Activated naive CD4-positive, alpha-beta T cell treated with Interleukin-2 at 50 U/mL for 16 hours (primary cell): ENCODE measurements at places on chromosomes 16 and 17.

DNA sequence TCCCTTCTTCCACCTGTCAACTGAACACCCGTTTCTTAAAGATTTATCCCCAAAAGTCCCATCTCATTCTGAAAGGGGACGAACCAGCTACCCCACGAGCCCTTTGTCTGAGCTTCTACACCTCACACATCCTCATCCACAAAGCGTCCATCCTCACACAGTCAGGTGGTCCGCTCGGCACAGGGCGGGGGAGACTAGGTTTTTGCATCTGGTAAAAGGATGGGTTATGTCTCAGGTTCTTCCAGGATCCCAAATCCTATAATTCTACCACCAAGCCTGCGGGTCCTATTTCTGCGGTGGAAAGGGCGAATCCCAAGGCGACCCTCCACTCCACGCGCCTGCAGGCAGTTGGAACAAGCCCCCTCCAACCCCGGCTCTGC lies 458 bp downstream of the GFOD2 start:
- DNase-seq, result peak; percentile 7

GRCh38 chr17:1810450-1811103 lies 19.1 kb downstream of the SMYD4 start:
- no peak for DNase-seq

GRCh38 chr16:2095315-2095853 lies 40.3 kb downstream of the PKD1 start:
- DNase-seq, result no peak

DNA sequence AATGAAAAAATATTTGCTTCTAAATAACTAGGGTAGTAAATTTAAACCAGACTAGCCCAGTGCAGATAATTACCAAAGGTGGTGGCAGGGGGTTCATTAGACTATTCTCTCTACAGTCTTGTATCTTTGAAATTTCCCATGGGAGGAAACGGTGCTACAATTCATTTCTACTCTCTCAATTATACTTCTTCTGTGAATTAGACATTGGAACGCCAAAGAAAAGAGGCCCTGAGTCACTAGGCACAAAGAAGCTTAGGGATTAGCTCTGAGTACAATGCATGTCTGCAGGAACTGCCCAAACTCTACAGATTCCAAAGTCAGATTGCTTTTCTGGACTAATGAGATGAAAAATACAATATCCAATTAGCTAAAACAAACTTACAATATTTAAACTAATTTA lies 30.7 kb upstream of the ARL6IP1 start:
- DNase-seq, result no peak

DNA sequence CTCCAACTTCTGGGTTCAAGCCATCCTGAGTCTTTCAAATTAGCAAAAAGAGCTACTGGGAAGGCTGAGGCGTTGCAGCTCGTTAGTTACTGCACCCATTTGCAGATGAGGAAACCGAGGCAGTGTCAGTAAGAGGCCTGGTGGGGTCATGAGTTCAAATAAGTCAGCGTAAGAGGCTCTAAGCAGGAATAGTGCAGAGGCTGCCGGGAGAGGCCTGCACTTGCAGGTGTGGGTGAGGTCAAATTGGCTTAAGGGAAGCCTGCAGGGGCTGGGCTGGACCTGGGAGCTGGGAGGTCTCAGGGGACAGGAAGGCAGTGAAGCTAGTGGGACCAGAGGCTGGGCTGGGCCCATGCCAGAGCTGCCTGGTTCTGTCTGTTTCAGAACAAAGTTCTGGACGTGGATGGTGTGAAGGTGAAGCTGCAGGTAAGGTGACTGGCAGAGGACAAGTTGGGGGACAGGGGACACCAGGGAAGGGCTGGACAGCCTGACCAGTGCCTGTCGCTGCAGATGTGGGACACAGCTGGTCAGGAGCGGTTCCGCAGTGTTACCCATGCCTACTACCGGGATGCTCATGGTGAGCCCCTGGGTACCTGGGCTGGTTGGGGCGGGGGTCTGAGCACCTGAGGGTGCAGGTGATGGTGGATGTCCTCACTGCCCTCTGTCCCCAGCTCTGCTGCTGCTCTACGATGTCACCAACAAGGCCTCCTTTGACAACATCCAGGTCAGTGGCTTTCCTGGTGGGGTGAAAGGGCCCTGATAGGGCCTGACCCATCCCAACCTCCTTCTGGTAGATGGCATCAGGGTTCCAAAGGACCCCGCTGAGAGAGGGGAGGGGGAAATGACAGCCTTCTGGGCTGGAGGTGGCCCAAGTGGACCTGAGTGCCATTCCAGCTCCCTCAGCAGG lies 3.0 kb downstream of the RAB26 start:
- DNase-seq, result no peak

DNA sequence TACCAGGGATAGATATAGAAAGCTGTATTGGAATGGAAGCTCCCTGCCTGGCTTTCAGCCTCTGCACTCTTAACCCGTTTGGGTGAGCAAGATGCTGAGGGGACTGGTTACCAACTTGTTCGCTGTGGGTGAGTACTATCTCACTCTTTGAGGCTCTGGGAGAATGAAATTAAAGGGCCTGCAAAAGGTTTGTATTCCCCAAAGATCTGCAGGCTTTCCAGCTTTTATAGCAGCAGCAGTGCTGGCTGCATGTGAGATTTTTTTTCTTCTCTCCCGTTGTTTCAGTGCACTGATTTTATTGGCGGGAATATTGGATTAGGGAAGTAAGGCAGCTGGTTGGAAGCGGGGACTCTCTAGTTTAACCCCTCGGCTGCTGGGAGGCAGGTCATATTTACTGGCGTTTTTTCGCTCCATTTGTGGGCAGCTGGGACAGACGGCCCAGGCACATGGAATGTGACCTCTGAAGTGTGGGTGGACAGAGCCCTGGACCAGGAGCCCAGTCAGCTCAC lies 30.9 kb downstream of the C17orf75 start:
- no peak for DNase-seq

DNA sequence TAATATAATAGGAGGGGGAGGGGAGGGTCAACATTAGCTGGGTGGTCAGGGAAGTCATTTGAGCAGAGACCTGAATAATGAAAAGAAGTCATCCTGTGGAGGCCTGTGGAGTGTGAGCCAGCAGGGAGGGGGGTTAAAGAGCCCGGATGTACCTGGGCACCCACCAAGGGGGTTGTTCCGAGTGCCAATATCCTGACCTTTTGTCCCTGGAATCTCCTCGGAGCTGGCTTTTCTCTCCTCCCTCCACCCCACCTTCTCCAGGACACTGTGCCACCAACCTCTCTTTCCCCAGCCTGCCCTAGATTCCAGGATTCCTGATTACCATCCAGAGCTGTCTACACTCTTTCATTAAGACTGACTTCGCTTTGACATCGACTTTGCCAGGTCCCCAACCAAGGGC lies 6.2 kb downstream of the SHBG start:
- no peak for DNase-seq

DNA sequence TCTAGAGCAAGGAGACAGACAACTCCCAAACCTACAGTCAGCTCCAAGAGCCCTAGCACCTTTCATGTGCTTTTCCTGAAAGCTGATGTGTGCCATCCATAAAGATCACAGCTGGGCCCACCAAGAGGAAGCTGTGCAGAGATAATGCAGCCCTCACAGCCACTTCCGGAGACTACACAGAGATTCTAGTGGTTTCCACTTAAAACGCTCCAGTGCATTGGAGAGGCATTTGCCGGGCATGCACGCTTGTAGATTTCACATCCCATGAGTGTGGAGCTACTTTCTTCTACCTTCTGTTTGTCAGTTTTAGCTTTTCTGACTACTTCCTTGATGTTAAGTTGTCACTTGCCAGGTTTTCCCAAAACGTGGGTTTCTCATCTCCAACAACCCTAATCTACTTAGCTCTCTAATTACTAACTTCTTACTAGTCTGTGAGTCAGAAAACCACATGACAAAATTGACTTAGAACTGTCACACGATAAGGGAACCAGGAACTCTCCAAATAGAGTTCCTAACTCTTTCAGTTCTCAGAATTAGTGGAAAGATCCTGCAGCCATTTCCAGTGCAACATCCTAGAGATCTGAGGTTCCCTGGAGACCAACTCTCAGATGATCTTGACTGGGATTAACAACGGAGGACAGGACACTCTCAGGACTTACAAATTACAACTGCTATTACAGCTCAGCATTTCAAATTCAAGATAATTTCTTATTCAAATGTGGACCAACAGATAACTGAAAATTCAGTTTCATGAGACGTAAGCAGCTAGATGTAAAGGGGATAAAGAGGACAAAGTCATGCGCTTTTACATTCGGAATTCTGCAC lies 28.6 kb downstream of the PMP22 start:
- DNase-seq, result no peak

DNA sequence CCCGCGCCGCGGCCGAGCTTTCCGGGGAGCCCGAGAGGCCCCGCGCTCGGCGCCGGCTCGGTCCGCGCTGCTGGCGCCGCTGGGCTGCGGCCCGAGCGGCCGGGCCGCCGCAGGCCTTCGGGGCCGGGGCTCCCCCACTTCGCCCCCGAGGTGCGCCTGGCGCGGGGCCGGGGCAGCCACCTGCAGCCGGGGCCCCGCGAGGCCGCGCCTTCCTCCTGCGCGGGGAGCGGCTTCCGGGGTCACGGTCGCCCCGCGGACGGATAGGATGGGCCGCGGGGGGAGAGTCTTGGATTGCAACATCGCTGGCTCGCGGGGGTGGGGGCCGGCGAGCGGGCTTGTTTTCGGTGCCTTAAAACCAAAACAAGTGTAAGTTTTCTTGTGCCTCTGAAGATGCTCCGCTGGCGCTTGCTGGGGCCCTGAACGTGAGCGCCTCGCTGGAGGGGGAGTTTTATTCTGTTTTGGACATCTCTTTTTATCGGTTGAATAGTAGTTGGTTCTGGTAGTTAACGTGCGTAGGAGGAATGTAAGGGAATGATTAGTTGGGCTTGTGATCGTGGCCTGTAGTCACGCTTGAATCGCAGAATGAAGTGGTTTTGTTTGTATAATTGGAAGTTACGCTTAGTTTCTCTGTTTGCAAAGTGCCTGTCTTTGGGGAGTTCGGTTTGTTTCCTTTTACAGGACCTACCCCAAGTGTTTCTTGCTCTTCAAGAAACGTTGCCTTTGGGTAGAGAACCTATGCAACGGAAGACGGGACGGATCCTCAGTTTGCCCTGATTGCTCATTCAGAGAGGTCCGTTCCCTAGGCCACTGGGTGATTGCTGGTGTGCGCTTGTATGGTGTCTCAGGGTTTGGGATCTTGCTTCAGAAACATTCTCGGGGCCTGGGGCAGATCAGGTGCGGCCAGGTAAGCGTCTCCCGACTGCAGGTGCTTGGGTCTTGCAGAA lies 724 bp downstream of the UBE2I start:
- DNase-seq, result peak; percentile 69

DNA sequence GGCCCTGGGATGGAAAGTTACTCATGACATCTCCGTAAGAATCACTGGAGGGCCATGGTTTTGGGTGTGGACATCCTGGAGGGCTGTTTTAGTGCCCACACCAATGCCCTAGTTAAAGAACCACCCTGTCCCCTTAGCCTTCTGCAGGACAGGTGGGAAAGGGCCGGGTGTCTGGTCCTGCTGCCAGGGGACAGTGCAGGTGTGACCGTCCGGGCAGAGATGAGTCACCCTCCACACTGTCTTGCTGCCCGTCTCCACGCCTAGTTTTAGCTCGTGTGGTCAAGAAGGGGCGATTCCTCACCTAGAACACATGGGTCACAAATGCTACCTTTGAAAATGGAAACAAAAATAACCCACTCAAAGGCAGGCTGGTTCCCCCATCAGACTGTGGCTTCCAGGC lies 17.0 kb downstream of the CEP295NL start:
- DNase-seq, result no peak

GRCh38 chr16:68236826-68237242 lies 907 bp upstream of the ESRP2 start:
- DNase-seq, result no peak

- DNase-seq, result no peak
These were observed 1.0 kb downstream of the SLC46A1 start for GRCh38 chr17:28404812-28405570.

GRCh38 chr16:80851831-80852230 lies 47.4 kb upstream of the CDYL2 start:
- DNase-seq, result no peak

DNA sequence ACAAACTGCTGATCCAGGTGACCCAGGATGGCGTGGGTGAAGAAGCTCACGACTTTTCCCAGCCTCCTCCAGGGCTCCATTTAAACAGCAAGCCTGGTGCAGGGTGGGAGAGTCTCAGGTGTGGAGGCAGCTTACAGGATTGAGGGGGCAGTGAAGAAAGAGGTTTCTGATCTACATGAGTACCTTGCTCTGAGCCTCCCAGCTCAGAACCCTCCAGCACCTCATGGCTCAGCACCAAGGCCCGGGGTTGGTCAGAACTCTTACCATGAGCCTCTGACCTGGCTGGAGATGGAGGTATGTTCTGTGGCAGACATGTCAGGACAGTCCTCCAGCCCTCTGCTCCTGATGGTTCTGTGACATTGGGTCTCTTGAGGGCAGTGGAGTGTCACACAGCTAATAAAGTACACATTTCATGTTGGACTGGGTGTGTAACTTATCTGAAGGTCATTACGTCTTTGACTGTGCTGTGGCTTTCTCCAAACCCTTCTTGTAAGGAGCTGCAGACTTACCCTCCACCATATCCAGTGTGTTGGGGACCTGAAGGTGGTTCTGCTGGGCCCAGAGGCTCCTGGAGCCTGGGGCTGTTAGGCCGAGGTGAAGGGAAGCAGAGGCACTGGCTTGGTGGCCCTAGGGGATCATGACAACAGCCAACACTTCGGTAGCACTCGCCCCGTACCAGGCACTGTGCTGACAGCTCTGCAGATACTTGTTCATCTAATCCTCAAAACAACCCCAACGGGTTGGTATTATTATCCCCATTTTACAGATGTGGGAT lies 3.8 kb upstream of the DCAF7 start:
- no peak for DNase-seq

- DNase-seq, result no peak
These were observed 77.1 kb downstream of the WWP2 start for GRCh38 chr16:69839240-69839688.

DNA sequence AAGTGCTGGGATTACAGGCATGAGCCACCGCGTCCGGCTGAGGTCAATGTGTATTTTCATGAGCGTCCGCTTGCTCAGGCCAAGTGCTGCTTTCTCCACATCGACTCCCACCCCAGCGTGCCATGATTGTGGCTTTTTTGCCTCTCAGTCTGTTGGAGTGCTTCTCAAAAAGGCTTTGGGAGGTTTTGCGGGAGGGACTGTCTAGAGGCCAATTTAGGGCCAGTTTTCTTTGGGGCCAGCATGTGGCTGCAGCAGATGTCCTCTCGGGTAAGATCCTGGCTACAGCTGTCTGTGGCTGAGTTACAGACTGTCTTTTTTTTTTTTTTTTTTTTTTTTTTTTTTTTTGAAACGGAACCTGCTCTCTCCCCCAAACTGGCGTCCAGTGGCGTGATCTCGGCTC lies 6.5 kb downstream of the C16orf90 start:
- DNase-seq, result no peak

DNA sequence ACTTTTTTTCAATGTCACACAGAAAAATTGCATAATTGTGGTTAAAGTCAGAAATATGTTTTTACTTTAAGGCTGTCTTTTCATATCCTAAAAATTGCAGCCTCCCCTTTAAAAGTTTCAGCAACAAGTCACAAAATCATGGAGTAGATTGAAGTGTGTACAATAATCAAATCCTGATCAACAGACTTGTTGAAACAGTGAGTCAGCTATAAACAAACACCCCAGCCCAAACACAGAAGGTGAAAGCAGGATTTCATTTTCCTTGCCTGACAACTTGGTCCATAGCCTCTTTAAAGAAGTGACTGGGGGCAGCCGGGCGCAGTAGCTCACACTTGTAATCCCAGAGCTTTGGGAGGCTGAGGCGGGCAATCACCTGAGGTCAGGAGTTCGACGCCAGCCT lies 59.9 kb downstream of the WNT3 start:
- no peak for DNase-seq
